ENCODE measurements at places on chromosomes 12 and 14. TPM values are rescaled to one million over a fixed set of nuclear protein-coding genes. Genes with fewer than 3 reads are reported as not detected.

- no peak for DNase-seq
- H3K27me3 ChIP-seq: no peaks in the 10 kb centered on the region
- no peaks in the 10 kb centered on the region for H3K36me3 ChIP-seq
- no peak overlapping the region for H3K27ac ChIP-seq
- H3K4me3 ChIP-seq: no peak overlapping the region
These were observed 7.2 kb upstream of the CACNA2D4 start for GRCh38 chr12:1925684-1926006.

DNA sequence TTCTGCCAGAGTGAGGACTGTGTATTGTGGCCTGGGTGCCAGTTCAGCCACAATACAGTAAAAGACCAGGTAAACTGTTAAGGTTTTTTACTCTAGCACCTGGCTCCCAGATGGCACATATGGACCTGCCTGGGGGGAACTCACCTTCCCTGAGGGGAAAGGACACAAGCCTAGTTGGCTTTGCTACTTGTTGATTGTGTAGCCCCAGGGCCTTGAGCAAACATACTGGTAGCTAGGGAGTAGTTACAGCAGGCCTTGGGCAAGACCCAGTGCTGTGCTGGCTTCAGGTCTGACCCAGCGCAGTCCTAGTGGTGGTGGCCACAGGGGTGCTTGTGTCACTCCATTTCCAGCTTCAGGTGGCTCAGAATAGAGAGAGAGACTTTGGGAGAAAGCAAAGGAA is 216.4 kb downstream of the KLHL28 start:
- H3K27ac ChIP-seq: no peak overlapping the region
- no peak overlapping the region for H3K4me3 ChIP-seq
- H3K4me1 ChIP-seq: no peaks in the 10 kb centered on the region

GRCh38 chr12:11839091-11839641 is 189.7 kb downstream of the ETV6 start:
- peaks cover 11% of the 10 kb centered on the region for H3K36me3 ChIP-seq
- peaks cover 41% of the 10 kb centered on the region for H3K4me1 ChIP-seq
- H3K27me3 ChIP-seq: no peaks in the 10 kb centered on the region
- peak; percentile 93 for DNase-seq
- H3K4me3 ChIP-seq: no peak overlapping the region

DNA sequence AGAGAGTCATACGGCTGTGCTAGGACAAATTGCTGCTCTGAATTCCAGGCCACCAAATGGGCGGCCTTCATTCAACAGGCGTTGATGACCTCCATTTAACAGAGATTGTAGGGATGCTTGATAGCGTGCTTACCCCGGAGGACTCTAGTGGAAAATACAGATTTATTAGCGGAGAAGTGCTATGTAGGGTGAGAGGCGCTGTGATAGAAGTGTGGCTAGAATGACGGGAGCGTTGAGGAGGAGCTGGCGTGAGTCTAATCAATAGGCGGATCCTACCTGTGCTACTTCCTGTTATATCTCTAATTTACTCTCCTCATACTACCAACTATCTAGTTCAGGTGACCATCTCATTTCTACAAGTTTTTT is 668 bp downstream of the MRPS35 start:
- H3K36me3 ChIP-seq: no peaks in the 10 kb centered on the region
- peaks cover 10% of the 10 kb centered on the region for H3K4me1 ChIP-seq
- peak overlapping the region; percentile 93 for H3K4me3 ChIP-seq
- H3K27me3 ChIP-seq: no peaks in the 10 kb centered on the region
- H3K27ac ChIP-seq: peak overlapping the region; percentile 46

GRCh38 chr14:74505831-74506230 is 12.3 kb downstream of the ISCA2 start:
- DNase-seq: no peak
- no peak overlapping the region for H3K4me3 ChIP-seq
- H3K36me3 ChIP-seq: peaks cover 36% of the 10 kb centered on the region

DNA sequence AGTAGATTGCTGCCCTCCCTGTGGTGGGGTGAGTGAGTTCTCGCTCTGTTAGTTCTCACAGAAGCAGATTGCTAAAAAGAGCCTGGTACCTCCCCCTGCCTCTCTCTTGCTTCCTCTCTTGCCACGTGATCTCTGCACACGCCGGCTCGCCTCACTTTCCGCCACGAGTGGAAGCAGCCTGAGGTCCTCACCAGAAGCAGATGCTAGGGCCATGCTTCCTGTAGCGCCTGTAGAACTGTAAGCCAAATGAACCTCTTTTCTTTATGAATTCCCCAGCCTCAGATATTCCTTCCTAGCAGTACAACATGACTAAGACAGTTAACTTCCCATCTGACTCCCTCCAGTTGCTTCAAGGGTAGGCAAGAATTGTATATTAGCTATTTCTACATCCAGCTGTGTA is 76.2 kb downstream of the ETV6 start:
- no peaks in the 10 kb centered on the region for H3K27me3 ChIP-seq
- H3K27ac ChIP-seq: peak overlapping the region; percentile 32
- no peak for DNase-seq
- H3K4me3 ChIP-seq: no peak overlapping the region

DNA sequence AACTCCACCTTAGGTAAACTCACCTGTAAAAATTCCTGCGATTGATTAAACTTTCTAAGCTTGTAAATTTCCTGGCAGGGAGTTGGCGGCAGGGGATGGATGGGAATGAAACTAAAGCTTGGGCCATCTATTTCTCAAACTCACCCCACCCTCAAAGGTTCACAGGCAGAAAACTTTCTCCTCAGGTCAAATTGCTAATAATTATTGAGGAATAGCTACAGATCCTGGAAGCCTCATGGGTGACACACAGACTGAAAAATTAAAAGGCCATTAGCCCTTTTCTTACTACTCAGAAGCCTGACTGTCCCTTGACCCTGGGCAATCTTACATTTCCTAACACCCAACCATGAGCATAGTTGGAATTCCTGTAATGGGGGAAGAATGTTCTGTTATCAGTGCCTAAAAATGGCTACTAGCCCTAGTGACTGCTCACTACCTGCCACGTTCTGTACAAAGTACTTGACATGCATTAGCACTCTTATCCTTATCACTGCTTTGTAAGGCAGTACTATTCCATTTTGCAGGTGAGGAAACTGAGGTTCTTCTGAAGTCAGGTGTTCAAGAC is 12.4 kb upstream of the SYNDIG1L start:
- H3K27me3 ChIP-seq: peaks cover 20% of the 10 kb centered on the region
- H3K27ac ChIP-seq: no peak overlapping the region
- no peaks in the 10 kb centered on the region for H3K4me1 ChIP-seq
- no peak overlapping the region for H3K4me3 ChIP-seq

DNA sequence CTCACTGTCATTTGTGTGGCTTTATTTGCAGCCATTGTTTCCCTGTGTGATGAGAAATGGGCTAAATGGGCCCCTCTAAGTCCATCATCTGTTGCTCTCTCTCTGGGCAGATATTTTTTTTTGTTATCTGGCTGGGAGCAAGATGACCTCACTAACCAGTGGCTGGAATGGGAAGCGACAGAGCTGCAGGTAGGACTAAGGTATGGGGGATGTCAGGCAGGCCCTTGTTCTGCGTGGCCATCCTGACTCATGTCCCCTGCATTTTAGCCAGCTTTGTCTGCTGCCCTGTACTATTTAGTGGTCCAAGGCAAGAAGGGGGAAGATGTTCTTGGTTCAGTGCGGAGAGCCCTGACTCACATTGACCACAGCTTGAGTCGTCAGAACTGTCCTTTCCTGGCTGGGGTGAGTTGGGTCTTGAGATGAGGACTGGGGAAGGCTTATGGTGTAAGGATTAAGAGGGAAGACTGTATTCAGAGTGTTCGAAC is 1.3 kb downstream of the MARS1 start:
- H3K4me3 ChIP-seq: peak overlapping the region; percentile 94
- peaks cover 9% of the 10 kb centered on the region for H3K4me1 ChIP-seq
- H3K36me3 ChIP-seq: peaks cover 18% of the 10 kb centered on the region
- H3K27me3 ChIP-seq: no peaks in the 10 kb centered on the region
- H3K27ac ChIP-seq: no peak overlapping the region

- DNase-seq: no peak
- H3K4me1 ChIP-seq: no peaks in the 10 kb centered on the region
- H3K27ac ChIP-seq: no peak overlapping the region
- H3K27me3 ChIP-seq: no peaks in the 10 kb centered on the region
These were observed 16.3 kb upstream of the HSP90AA1 start for GRCh38 chr14:102103062-102103695.

- no peak overlapping the region for H3K4me3 ChIP-seq
- H3K27ac ChIP-seq: no peak overlapping the region
- peaks cover 6% of the 10 kb centered on the region for H3K4me1 ChIP-seq
- H3K27me3 ChIP-seq: no peaks in the 10 kb centered on the region
These were observed 198.2 kb upstream of the PLEKHG7 start for GRCh38 chr12:92504594-92504981.

- no peaks in the 10 kb centered on the region for H3K27me3 ChIP-seq
- no peak overlapping the region for H3K4me3 ChIP-seq
- no peaks in the 10 kb centered on the region for H3K36me3 ChIP-seq
- H3K27ac ChIP-seq: no peak overlapping the region
- H3K4me1 ChIP-seq: no peaks in the 10 kb centered on the region
- no peak for DNase-seq
These were observed 85.6 kb downstream of the NAV3 start for GRCh38 chr12:77916276-77916675.

- H3K27me3 ChIP-seq: peaks cover 5% of the 10 kb centered on the region
- H3K4me3 ChIP-seq: no peak overlapping the region
- no peaks in the 10 kb centered on the region for H3K36me3 ChIP-seq
- H3K27ac ChIP-seq: no peak overlapping the region
These were observed 133.5 kb downstream of the LLPH start for GRCh38 chr12:65997056-65997455.

DNA sequence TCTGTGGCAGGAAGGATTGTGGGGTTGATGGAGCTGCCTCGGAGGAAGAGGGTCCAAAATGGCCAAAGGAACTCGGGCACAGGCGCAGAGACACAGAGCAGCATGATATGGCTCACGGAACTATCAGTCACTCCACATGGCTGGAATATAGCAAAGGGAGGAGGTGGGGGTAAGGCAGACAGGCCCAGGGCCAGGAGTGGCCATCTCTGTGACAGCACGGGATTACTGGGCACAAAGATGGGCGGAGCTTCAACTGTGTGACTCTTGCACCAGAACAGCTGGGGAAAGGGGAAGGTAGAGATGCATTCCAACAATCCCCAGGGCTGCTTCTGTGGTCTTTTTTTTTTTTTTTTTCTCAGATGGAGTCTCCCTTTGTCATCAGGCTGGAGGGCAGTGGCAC is 24.8 kb upstream of the EML1 start:
- no peaks in the 10 kb centered on the region for H3K27me3 ChIP-seq
- no peak for DNase-seq
- no peaks in the 10 kb centered on the region for H3K36me3 ChIP-seq
- H3K4me1 ChIP-seq: no peaks in the 10 kb centered on the region
- no peak overlapping the region for H3K27ac ChIP-seq
- no peak overlapping the region for H3K4me3 ChIP-seq

DNA sequence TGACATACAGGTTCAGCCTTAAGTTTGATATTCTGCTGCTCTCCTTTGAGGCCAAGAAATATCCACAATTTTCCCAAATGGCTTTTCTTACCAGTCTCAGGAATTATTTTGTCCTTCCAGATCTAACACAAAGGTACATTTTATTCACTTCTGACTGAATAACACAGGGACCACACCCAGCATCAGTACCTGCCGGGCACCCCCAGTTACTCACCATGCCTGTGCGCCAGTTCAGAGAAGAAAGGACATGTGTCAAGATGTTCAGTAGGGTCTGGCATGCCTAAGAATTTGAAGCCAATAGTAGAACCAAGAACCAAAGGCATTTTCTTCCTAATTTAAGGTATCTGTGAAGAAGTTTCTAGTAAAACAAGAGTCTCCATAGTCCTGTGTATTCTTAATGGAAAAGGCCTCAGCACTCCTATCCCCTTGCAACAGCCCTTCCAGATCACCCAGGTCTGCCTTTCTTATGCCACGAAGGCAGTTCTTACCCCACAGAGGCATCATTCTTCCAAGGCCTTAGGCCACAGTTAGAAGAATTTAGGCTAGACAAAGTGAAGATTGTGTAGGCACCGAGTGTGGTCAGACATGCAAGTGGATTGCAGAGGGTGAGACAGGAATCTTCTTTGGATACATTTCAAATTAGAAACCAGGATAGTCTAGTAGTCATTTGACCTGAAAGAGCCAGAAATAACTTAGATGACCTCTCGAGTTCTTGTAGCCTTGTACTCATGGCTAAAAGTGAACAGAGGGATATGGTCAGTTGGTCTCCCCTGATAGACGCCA is 140.1 kb upstream of the HIF1A start:
- peaks cover under 1% of the 10 kb centered on the region for H3K4me1 ChIP-seq
- peaks cover 3% of the 10 kb centered on the region for H3K36me3 ChIP-seq
- H3K4me3 ChIP-seq: no peak overlapping the region

GRCh38 chr12:65951697-65952096 is 127.4 kb downstream of the HMGA2 start:
- H3K27me3 ChIP-seq: no peaks in the 10 kb centered on the region
- no peak overlapping the region for H3K27ac ChIP-seq
- no peaks in the 10 kb centered on the region for H3K36me3 ChIP-seq
- H3K4me1 ChIP-seq: peaks cover 69% of the 10 kb centered on the region

Gene MAP1LC3B2
- not detected for total RNA-seq

- no peak overlapping the region for H3K4me3 ChIP-seq
- H3K27me3 ChIP-seq: no peaks in the 10 kb centered on the region
- peaks cover 43% of the 10 kb centered on the region for H3K4me1 ChIP-seq
- H3K36me3 ChIP-seq: no peaks in the 10 kb centered on the region
- peak; percentile 32 for DNase-seq
- H3K27ac ChIP-seq: no peak overlapping the region
These were observed 129.4 kb downstream of the C12orf75 start for GRCh38 chr12:105459760-105460330.

DNA sequence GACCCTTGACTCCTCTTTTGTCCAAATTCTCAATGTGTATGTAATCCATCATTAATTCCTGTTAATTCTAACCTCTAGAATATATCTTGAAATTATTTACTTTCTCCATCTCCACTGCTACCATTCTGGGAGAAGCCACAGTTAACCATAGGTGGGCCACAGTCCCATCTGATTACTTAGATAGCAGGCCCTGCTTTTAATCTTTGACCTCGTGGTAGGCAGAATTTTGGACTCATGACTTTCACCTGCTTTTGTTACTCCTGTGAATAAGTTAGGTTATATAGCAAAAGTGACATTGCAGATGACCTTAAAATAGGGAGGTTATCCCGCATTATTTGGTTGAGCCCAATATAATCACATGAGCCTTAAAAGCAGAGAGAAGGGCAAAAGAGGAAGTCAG is 264.2 kb downstream of the GPHN start:
- no peak for DNase-seq
- H3K4me3 ChIP-seq: no peak overlapping the region
- no peak overlapping the region for H3K27ac ChIP-seq
- no peaks in the 10 kb centered on the region for H3K27me3 ChIP-seq
- no peaks in the 10 kb centered on the region for H3K36me3 ChIP-seq

- H3K4me3 ChIP-seq: no peak overlapping the region
- no peak overlapping the region for H3K27ac ChIP-seq
- no peaks in the 10 kb centered on the region for H3K27me3 ChIP-seq
- H3K36me3 ChIP-seq: no peaks in the 10 kb centered on the region
These were observed 118.8 kb downstream of the ST8SIA1 start for GRCh38 chr12:22215467-22216253.
